Sigmoid colon (tissue), 7 donors: ENCODE measurements at places on chromosomes 2 and 18. TPM values are rescaled to one million over a fixed set of nuclear protein-coding genes. Genes with fewer than 3 reads are reported as not detected.

The KCNS3 gene
- 30.2 TPM for total RNA-seq

GRCh38 chr2:10022966-10023662 is 20.2 kb upstream of the KLF11 start:
- H3K4me1 ChIP-seq = no peaks in the 10 kb centered on the region
- no peaks in the 10 kb centered on the region for H3K36me3 ChIP-seq
- no peaks in the 10 kb centered on the region for H3K27me3 ChIP-seq
- no peak overlapping the region for H3K4me3 ChIP-seq

GRCh38 chr2:120253021-120253882 is 600 bp downstream of the RALB start:
- H3K36me3 ChIP-seq = no peaks in the 10 kb centered on the region
- H3K27ac ChIP-seq = peak overlapping the region; percentile 94
- peak; percentile 94 for DNase-seq
- H3K4me1 ChIP-seq = peaks cover 27% of the 10 kb centered on the region
- H3K4me3 ChIP-seq = peak overlapping the region; percentile 98

GRCh38 chr2:134943540-134943939 is 24.9 kb downstream of the CCNT2 start:
- no peak for DNase-seq
- no peaks in the 10 kb centered on the region for H3K4me1 ChIP-seq
- H3K4me3 ChIP-seq = no peak overlapping the region
- H3K36me3 ChIP-seq = peaks cover 20% of the 10 kb centered on the region
- H3K27me3 ChIP-seq = no peaks in the 10 kb centered on the region

DNA sequence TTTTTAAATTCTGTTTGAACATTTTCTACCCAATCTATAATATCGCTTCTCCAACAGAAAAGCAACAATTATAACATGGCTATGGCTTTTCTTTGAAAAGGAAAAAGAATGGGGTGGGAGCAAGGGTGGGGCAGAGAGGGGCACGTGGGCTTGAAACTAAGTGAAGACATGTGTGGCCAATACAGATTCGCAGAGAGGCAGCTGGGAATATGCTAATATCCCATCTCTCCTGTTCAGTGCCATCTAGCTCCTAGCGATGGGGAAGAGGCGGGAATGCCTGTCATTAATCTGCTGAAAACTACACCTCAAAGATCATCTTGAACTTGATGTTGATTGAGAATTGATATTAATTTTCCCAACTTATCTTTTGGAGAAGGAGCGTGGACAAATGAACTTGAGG is 65.5 kb upstream of the ITGA6 start:
- no peak overlapping the region for H3K27ac ChIP-seq
- DNase-seq = no peak
- no peak overlapping the region for H3K4me3 ChIP-seq
- H3K36me3 ChIP-seq = no peaks in the 10 kb centered on the region
- H3K4me1 ChIP-seq = no peaks in the 10 kb centered on the region
- H3K27me3 ChIP-seq = no peaks in the 10 kb centered on the region

The EVA1A gene
- 1.2 TPM for total RNA-seq

GRCh38 chr2:38671303-38671702 is 5.4 kb downstream of the GALM start:
- DNase-seq = no peak
- no peaks in the 10 kb centered on the region for H3K36me3 ChIP-seq
- H3K27ac ChIP-seq = no peak overlapping the region
- H3K4me1 ChIP-seq = peaks cover 12% of the 10 kb centered on the region
- H3K27me3 ChIP-seq = no peaks in the 10 kb centered on the region

DNA sequence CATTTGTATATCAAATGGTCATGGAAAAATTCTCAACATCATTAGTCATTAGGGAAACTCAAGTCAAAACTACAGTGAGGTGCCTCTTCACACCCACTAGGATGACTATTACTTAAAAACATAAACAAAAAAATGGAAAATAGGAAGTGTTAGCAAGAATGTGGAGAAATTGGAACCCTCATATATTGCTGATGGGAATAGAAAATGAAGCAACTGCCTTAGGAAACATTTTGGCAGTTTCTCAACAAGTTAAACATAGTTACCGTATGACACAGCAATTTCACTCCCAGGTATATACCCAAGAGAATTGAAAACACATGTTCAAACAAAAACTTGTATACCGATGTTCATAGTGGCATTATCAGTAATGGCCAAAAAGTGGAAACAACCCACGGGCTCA is 18.1 kb upstream of the CYP26B1 start:
- no peaks in the 10 kb centered on the region for H3K4me1 ChIP-seq
- H3K27me3 ChIP-seq = no peaks in the 10 kb centered on the region
- no peak overlapping the region for H3K27ac ChIP-seq
- no peak for DNase-seq

The RBM44 gene
- total RNA-seq = 1.7 TPM

- no peaks in the 10 kb centered on the region for H3K27me3 ChIP-seq
- no peak overlapping the region for H3K27ac ChIP-seq
- no peaks in the 10 kb centered on the region for H3K4me1 ChIP-seq
Measured at GRCh38 chr2:38723173-38723572, 28.0 kb downstream of the SRSF7 start.

DNA sequence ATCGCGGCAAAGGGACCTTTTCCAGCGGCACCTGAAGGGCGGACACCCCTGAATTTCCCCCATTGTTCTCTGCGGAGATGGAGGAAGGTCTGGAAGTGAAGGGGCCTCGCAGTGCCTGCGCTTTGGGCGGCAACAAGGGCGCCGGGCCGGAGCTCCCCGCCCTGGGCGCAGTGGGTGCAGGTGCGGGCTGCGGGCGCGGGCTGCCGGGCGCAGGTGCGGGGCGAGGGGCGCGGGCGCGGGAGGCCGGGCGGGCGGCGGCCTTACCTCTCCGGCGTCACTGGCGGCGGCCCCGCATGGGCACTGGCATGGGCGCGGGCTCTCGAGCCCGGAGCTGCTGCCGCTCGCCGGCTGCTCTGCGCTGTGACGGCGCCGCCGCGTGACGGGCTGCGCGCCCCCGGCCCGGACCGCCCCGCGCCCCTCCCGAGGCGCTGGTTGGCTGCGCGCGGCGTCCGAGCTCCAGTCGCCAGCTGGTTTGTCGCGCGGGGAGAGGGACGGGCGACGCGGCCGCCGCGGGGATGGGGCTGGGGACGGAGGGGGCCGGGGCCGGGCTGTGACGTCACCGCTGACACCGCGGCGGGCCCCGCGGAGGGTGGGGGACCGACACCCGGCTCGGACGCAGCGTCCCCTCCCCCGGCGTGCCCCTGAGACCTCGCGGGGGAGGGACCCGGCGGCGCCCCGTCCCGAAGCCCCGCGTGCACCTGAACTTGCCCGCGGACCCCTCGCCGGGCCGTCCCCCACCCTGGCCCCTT is at the start of gene KIF1A:
Gene KIF1A, minus strand, starts transcription at position 362 of the 749 bp plus-strand sequence. CDS start 22,467 bp downstream, outside the sequence.
- H3K27me3 ChIP-seq = peaks cover 84% of the 10 kb centered on the region
- no peak for DNase-seq

DNA sequence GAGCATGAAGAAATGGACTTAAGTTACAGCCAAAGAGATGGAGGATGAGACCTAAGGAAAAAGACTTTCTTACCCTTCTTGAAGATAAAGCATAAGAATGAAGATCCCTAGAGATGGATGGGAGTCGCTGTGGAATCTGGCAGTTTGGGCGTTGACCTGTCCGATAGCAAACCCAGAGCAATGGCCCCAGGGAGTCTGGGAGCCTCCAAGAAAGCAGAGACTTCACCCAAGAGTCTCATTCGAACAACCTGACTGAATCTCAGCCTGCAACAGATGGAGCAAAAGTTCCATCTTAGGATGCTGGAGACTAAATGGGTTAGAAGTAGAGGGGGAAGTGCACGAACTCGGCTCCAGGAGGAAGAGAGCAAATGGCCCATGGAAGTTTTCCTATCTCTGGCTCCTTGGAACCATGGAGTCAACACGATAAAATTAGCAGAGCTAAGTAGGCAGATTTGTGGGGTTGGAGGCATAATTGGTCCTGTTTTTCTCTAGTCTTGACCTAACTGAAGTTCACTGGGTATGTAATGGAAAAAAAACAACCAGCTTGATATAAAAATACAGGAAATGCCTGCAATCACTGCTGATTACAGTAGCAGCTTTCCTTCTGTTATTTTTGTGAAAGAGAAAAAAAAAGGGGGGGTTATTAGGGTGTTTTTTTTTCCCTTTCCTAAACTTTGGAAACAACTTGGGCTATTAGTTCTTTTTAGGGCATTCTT is 178.4 kb upstream of the EPAS1 start:
- DNase-seq = no peak
- no peak overlapping the region for H3K4me3 ChIP-seq
- no peaks in the 10 kb centered on the region for H3K27me3 ChIP-seq
- peaks cover 8% of the 10 kb centered on the region for H3K4me1 ChIP-seq
- H3K36me3 ChIP-seq = no peaks in the 10 kb centered on the region
- no peak overlapping the region for H3K27ac ChIP-seq

The FAM110C gene
- total RNA-seq = not detected

- DNase-seq = no peak
- no peaks in the 10 kb centered on the region for H3K4me1 ChIP-seq
- no peaks in the 10 kb centered on the region for H3K36me3 ChIP-seq
- no peaks in the 10 kb centered on the region for H3K27me3 ChIP-seq
- no peak overlapping the region for H3K27ac ChIP-seq
Measured at GRCh38 chr18:22210311-22210754, 40.9 kb downstream of the GATA6 start.

The POTEF gene
- not detected for total RNA-seq

DNA sequence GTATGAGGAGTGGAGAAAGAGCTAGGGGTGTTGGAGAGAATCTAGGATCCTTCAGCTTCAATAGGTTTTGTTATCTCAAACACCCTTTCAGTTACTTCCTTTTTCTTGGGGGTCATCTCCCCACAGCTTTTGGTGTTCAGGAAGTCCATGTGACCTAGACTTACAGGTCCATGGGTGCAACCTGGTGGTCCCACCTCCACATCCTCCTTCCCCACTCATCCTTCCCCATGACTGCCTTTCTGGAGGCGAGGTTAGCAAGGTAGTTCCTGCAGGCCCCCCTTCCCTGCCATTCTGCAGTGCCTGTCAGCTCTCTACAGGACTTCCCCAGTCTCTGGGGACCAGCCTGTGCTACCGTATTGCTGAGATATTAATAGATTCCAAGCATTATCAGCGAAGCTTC is 107.6 kb downstream of the TMEM17 start:
- H3K27ac ChIP-seq = no peak overlapping the region
- H3K27me3 ChIP-seq = no peaks in the 10 kb centered on the region
- no peak overlapping the region for H3K4me3 ChIP-seq
- no peaks in the 10 kb centered on the region for H3K4me1 ChIP-seq
- H3K36me3 ChIP-seq = no peaks in the 10 kb centered on the region
- no peak for DNase-seq

GRCh38 chr2:105447476-105447875 is 48.6 kb upstream of the FHL2 start:
- no peaks in the 10 kb centered on the region for H3K36me3 ChIP-seq
- H3K27ac ChIP-seq = no peak overlapping the region
- H3K4me3 ChIP-seq = no peak overlapping the region
- no peaks in the 10 kb centered on the region for H3K27me3 ChIP-seq

The MARS2 gene
- 6.6 TPM for total RNA-seq

GRCh38 chr2:236691799-236692167 is 122.2 kb downstream of the ACKR3 start:
- DNase-seq = no peak
- no peaks in the 10 kb centered on the region for H3K27me3 ChIP-seq
- H3K36me3 ChIP-seq = no peaks in the 10 kb centered on the region
- H3K4me1 ChIP-seq = no peaks in the 10 kb centered on the region

DNA sequence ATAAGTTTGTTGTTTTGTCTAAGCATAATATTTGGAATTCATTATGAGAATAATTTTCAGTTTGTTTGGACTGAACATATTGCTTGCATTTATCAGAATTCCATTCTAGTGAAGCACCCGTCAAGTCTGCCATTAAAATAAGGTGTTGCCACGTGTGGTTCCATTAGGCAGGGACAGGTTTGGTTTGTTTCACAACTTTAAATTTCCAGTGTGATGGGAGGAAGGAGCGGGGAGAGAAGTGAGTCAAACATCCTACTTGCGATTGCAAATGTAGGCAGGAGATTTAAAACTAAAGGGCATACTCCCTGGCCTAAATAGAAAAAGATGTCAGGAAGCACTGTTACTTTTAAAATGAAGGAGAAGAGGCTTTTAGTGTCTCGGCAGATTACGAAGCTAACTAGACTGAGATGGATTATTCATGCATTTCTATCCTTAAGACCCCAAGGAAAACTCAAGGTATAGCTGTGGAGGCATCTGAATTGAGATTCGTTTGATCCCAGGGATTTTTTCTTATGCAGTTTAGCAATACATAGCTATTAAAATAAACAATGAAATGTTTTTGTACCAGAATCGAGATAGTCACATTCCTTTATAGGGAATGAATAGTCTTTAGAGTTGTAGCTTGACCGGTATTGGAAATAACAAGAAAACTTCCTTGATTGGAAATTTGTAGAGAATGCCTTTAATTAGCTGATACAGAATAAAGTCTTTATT is 19.8 kb downstream of the GRHL1 start:
- H3K36me3 ChIP-seq = no peaks in the 10 kb centered on the region
- H3K4me1 ChIP-seq = peaks cover 35% of the 10 kb centered on the region
- DNase-seq = no peak
- no peaks in the 10 kb centered on the region for H3K27me3 ChIP-seq
- no peak overlapping the region for H3K4me3 ChIP-seq

DNA sequence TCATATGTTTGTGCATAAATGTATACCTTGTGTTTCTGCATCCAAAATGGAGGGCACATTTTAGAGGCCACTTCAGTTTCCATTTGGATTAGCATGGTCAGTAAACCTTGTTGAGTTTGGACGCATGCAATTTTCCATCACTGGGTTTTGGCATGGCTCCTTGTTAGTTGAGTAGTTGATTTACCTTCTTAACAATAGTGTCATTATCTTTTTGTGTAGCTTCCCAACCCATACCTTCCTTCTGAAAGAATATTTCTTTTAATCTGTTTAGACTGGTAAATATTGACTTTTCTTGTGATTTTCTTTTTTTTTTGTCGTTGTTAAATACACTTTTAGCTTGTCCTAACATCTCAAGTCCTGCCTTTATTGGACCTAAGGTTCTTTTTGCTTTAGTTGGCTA is 15.5 kb downstream of the RPIA start:
- no peaks in the 10 kb centered on the region for H3K27me3 ChIP-seq
- no peak overlapping the region for H3K27ac ChIP-seq
- peaks cover 10% of the 10 kb centered on the region for H3K36me3 ChIP-seq
- DNase-seq = no peak
- H3K4me3 ChIP-seq = no peak overlapping the region

The HOXD4 gene
- 3.4 TPM for total RNA-seq
